ENCODE measurements at places on chromosomes 1 and 21. TPM values are rescaled to one million over a fixed set of nuclear protein-coding genes. Genes with fewer than 3 reads are reported as not detected.

DNA sequence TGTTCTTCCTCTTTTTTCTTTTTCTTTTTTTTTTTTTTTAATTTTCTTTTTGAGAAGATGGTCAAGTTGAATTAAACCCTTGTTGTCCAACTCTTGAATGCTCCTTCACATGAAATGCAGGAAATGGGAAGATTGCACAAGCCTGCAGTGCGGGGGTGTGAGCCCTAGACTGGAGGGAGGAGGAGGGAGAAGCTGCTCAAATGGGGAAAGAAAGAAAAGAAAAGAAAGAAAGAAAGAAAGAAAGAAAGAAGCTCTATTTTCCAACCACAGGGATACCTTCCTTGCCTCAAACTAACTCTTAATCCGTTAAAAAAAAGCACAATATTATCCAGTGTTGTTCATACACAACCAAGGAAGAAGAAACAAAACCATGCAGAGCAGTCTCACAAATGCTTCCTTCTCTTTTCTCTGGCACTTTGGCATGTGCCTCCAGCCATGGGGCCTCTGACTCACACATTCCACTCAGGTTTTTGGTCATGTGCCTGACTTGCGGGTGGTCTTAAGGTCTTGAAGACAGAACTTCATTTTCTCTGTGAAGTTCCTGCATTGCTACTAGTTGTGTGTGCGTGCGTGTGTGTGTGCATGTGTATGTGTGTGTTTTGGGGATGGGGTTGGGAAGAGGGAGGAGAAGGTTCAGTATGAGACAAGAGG, 276.1 kb downstream of the RPS6KC1 start:
- no peaks in the 10 kb centered on the region for H3K27me3 ChIP-seq
- H3K4me1 ChIP-seq, result no peaks in the 10 kb centered on the region
- H3K36me3 ChIP-seq, result no peaks in the 10 kb centered on the region
- H3K27ac ChIP-seq, result no peak overlapping the region
- DNase-seq, result no peak

- no peaks in the 10 kb centered on the region for H3K36me3 ChIP-seq
- H3K27me3 ChIP-seq, result no peaks in the 10 kb centered on the region
- no peak for DNase-seq
- no peak overlapping the region for H3K4me3 ChIP-seq
- H3K27ac ChIP-seq, result no peak overlapping the region
Observed at GRCh38 chr1:39187275-39188046, 17.0 kb upstream of the MACF1 start.

The TSPEAR gene
- not detected for total RNA-seq

GRCh38 chr1:55617288-55617982, 402.3 kb upstream of the USP24 start:
- H3K27ac ChIP-seq, result no peak overlapping the region
- H3K27me3 ChIP-seq, result no peaks in the 10 kb centered on the region
- H3K4me1 ChIP-seq, result no peaks in the 10 kb centered on the region

DNA sequence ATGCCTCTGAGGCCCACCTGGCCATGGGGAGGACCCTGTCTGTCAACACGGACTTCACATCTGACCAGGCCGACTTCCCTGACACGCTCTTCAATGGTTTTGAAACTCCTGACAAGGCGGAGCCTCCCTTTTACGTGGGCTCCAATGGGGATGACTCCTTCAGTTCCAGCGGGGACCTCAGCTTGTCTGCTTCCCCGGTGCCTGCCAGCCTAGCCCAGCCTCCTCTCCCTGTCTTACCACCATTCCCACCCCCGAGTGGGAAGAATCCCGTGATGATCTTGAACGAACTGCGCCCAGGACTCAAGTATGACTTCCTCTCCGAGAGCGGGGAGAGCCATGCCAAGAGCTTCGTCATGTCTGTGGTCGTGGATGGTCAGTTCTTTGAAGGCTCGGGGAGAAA, 101.8 kb downstream of the ADARB1 start:
- H3K27ac ChIP-seq, result no peak overlapping the region
- no peak overlapping the region for H3K4me3 ChIP-seq
- H3K36me3 ChIP-seq, result no peaks in the 10 kb centered on the region

The SFN gene
- not detected for total RNA-seq

- no peak overlapping the region for H3K27ac ChIP-seq
- no peak overlapping the region for H3K4me3 ChIP-seq
- H3K4me1 ChIP-seq, result peaks cover 36% of the 10 kb centered on the region
- H3K27me3 ChIP-seq, result no peaks in the 10 kb centered on the region
- H3K36me3 ChIP-seq, result no peaks in the 10 kb centered on the region
Observed at GRCh38 chr1:112502826-112503225, 5.9 kb upstream of the WNT2B start.

GRCh38 chr1:93969371-93969770, 60.1 kb upstream of the GCLM start:
- no peaks in the 10 kb centered on the region for H3K27me3 ChIP-seq
- no peak overlapping the region for H3K27ac ChIP-seq
- no peak overlapping the region for H3K4me3 ChIP-seq
- DNase-seq, result no peak

DNA sequence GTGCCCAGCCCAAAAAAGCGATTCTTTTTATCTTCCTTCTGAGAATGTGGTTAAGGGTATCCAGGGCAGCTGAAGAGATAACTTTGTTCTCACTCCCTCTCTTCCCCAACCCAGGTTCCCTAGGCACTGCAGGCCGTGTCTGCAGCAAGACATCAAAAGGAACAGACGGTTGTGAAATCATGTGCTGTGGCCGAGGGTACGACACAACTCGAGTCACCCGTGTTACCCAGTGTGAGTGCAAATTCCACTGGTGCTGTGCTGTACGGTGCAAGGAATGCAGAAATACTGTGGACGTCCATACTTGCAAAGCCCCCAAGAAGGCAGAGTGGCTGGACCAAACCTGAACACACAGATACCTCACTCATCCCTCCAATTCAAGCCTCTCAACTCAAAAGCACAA, 11.4 kb downstream of the WNT2B start:
- no peak for DNase-seq
- no peaks in the 10 kb centered on the region for H3K27me3 ChIP-seq
- no peak overlapping the region for H3K4me3 ChIP-seq
- no peak overlapping the region for H3K27ac ChIP-seq
- H3K4me1 ChIP-seq, result peaks cover 2% of the 10 kb centered on the region

DNA sequence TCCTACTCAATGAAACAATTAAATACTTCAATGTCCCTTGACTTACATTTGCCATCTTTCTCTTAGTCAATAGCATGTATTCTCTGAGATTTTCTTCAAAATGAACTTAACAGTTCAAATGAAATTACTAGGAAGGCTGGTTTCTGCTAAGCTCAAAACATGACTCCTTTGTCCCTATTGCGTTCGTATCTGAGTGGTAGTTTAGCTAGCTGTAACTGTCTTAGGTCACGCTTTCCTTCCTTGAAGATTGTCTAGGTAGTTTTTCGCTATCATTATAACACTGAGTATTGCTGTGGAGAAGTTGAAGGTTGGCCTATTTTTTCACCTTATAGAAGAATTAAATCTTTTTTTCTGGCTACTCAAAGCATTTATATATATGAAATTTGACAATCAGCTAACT, 1535.2 kb downstream of the PLA2G4A start:
- H3K4me3 ChIP-seq, result no peak overlapping the region
- H3K4me1 ChIP-seq, result no peaks in the 10 kb centered on the region
- H3K36me3 ChIP-seq, result no peaks in the 10 kb centered on the region
- DNase-seq, result no peak

DNA sequence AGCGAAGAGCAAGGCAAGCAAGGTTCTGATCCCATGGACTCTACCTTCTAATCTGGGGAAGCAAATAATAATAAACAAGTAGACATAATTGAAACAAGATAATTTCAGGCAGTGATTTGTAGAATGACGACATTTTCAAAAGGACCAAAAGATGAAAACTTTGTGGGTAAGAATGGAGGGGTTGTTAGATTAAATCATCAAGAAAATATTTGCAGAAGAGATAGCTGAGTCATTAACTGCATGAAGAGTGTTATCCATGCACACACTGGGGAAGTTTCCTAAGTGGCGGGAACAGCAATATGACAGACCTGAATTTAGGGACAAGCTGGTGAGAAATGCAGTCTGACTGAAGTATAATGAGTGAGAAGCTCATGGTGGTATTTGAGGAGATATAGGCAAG, 583.1 kb upstream of the RGS18 start:
- H3K36me3 ChIP-seq, result no peaks in the 10 kb centered on the region
- no peak overlapping the region for H3K4me3 ChIP-seq
- DNase-seq, result no peak
- H3K27ac ChIP-seq, result no peak overlapping the region
- H3K27me3 ChIP-seq, result no peaks in the 10 kb centered on the region

DNA sequence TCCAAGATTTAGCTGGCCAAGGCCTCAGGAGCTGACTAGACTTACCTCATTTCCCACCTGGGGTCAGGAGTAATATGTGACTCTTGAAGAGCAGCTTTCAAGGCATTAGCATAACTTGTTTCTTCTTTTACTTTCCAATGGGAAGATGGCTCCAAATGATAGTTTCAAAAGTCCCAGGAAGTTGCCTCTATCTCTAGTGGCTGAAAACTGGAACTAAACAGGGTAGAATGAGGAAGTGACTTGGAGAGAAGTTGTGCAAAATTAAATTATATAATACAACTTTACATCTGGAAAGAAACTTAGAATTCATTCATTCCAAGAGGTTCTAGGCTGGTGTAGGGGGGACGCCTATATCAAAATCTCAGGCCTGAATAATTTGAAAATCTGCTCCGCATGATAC, 250.1 kb upstream of the FMN2 start:
- H3K27ac ChIP-seq, result no peak overlapping the region
- no peak overlapping the region for H3K4me3 ChIP-seq
- no peaks in the 10 kb centered on the region for H3K36me3 ChIP-seq
- no peaks in the 10 kb centered on the region for H3K27me3 ChIP-seq
- H3K4me1 ChIP-seq, result no peaks in the 10 kb centered on the region
- DNase-seq, result no peak

DNA sequence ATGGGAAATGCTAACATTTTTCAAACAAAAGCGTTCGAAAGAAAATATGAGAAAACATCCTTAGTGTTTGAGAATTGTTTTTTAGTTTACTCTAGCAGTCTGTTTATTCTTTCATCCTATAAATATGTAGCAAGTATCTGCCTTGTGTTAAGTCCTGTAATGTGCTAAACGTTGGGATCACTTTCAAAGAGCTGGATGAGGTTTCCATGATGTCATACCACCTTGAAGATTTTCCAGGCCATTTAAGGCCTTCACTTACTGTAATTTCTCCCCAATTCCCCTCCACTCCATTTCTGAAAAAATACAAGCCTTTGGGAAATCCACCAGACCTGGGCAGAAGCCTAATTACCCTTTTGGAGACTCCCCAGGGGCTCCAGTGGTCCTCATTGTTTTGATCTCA, 24.2 kb upstream of the CTBS start:
- DNase-seq, result no peak
- no peak overlapping the region for H3K27ac ChIP-seq
- no peaks in the 10 kb centered on the region for H3K36me3 ChIP-seq
- H3K27me3 ChIP-seq, result no peaks in the 10 kb centered on the region
- H3K4me3 ChIP-seq, result no peak overlapping the region
- H3K4me1 ChIP-seq, result no peaks in the 10 kb centered on the region

- H3K27me3 ChIP-seq, result no peaks in the 10 kb centered on the region
- H3K36me3 ChIP-seq, result no peaks in the 10 kb centered on the region
- DNase-seq, result no peak
- H3K27ac ChIP-seq, result no peak overlapping the region
Observed at GRCh38 chr21:46195595-46196195, 11.4 kb upstream of the SPATC1L start.

- DNase-seq, result no peak
- no peaks in the 10 kb centered on the region for H3K36me3 ChIP-seq
Observed at GRCh38 chr1:66334318-66334717, 199.6 kb upstream of the SGIP1 start.

DNA sequence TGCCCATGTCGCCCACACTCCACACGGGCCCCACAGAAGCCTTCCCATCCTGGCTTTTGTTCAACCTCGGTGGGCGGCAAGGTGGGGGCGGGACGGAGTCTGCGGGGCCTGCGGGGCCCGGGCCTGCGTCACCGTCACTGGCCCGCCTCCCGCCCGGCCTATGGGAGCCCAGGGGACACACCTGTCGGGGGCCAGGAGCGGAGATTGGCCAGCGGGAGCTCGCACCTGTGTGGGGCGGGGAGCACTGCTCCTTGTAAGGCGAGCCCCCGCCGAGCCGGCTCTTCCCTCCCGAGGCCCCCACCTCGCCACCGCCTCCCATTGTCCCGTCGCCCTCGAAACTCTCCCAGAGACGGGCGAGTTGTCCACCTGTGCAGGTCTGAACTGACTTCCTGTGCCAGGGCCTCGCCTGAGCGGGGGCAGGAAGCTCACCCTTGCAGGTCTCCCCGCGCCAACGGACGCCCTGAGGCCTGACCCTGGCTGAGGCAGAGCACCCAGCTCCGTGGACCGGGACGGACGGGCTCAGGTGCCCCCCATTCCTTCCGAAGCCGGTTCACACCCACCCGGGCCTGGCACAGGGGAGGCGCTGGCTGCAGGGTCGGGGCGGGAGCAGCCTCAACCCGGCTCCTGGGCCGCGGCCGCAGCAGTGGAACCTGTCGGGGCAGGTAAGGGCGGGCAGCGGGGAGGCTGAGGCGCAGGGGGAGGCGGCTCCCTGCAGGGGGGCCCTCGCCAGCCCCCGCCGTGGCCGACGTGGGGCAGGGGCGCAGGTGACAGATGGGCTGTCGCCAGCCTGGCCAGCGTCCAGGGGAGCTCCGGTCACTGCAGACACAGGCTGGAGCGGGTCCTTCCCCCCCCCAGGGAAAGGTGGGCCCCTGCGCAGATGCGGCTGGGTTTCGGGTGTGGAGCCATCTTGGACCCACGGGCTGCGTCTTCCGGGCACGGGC, 10.8 kb upstream of the TTLL10 start:
- no peaks in the 10 kb centered on the region for H3K36me3 ChIP-seq
- H3K4me1 ChIP-seq, result peaks cover 5% of the 10 kb centered on the region
- DNase-seq, result no peak
- peak overlapping the region; percentile 24 for H3K4me3 ChIP-seq
- no peaks in the 10 kb centered on the region for H3K27me3 ChIP-seq

The RNF115 gene
- 13.9 TPM for total RNA-seq

- no peaks in the 10 kb centered on the region for H3K27me3 ChIP-seq
- H3K4me3 ChIP-seq, result no peak overlapping the region
- H3K4me1 ChIP-seq, result no peaks in the 10 kb centered on the region
- DNase-seq, result no peak
- no peak overlapping the region for H3K27ac ChIP-seq
Observed at GRCh38 chr1:81540216-81540615, 260.5 kb upstream of the ADGRL2 start.

- peaks cover 2% of the 10 kb centered on the region for H3K27me3 ChIP-seq
- peaks cover 2% of the 10 kb centered on the region for H3K4me1 ChIP-seq
- H3K36me3 ChIP-seq, result no peaks in the 10 kb centered on the region
- H3K4me3 ChIP-seq, result no peak overlapping the region
- no peak overlapping the region for H3K27ac ChIP-seq
- no peak for DNase-seq
Observed at GRCh38 chr1:205450448-205450847, 5.4 kb downstream of the BLACAT1 start.

The SPRR2A gene
- not detected for total RNA-seq

DNA sequence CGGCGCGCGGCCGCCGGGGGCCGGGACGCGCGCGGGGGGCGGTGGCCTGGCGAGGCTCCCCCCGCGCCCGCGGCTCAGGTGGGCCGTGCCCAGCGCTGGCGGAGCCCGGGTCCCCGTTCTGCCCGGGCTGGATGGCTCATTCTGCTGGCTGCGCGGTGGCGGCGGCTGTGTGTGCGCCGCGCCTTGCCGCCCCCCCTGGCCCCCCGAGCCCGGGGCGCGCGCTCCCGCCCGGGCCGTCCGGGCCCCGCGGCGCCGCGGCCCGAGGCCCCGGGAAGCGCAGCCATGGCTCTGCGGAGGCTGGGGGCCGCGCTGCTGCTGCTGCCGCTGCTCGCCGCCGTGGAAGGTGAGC, at the start of gene EPHB2:
EPHB2 (plus strand) TSS at position 139 of the 349 bp plus-strand sequence; CDS start at position 283, 144 bp downstream.
- peak within 1 kb of the TSS; percentile 33 for H3K4me3 ChIP-seq
- peaks cover 9% of the 10 kb centered on the region for H3K4me1 ChIP-seq
- H3K27me3 ChIP-seq, result no peaks in the 10 kb centered on the region
- no peak within 1 kb of the TSS for H3K27ac ChIP-seq
- no peaks in the 10 kb centered on the region for H3K36me3 ChIP-seq

The LRRN2 gene
- total RNA-seq, result 0.23 TPM

All from ovary (tissue), 10 donors.